ENCODE measurements at places on chromosomes 7 and 10.

- no peak for DNase-seq
These were observed 26.9 kb upstream of the VWA2 start for GRCh38 chr10:114212153-114212552.

- DNase-seq: no peak
These were observed 29.9 kb downstream of the KAZALD1 start for GRCh38 chr10:101091546-101092290.

DNA sequence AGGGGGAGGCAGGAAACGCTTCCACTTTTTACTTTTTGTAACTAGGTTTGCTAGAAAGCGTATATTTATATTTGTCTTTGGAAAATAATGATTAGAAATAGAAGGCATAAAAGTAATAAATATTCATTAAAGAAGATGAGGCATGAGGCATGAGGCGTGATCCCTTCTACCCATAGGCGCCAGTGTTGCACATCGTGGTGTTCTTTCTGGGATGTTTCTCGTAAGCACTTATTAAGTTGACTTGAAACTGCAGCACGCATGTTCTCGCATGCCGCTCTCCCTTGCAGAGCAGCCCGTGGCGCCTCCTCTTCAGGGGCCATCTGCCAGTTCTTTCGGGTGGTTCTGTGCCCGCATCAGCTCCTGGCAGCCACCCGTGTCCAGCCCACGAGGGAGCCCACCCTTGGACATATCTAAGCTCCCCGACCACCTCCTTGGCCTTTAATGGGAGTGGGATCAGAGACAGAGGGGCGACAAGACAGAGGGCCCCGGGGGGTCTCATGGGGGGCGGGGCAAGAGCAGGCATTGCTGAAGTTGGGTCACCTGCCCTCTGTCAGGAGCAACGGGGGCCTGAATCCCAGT lies 28.5 kb upstream of the CSGALNACT2 start:
- no peak for DNase-seq

GRCh38 chr7:73521636-73522104 lies 423 bp downstream of the BAZ1B start:
- DNase-seq: no peak

DNA sequence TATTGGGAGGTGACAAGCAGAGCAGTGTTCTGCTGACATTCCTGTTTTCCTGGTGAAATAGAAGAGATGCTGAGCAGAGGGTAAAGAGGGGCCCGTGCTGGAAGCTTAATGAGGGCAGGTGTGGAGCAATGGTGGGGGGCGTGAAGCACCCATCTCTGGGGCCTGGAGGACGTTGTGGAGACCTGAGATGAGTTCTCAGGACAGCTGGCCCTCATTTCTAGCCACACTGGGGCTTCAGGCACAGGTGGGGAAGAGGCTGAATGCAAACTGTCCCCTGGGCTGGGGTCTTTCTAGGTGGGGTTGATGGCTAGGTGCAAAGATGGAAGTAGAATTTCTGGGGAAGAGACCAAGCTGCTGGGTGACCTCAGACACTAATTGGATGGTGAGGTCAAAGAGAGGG lies 274.2 kb upstream of the TCERG1L start:
- DNase-seq: no peak

DNA sequence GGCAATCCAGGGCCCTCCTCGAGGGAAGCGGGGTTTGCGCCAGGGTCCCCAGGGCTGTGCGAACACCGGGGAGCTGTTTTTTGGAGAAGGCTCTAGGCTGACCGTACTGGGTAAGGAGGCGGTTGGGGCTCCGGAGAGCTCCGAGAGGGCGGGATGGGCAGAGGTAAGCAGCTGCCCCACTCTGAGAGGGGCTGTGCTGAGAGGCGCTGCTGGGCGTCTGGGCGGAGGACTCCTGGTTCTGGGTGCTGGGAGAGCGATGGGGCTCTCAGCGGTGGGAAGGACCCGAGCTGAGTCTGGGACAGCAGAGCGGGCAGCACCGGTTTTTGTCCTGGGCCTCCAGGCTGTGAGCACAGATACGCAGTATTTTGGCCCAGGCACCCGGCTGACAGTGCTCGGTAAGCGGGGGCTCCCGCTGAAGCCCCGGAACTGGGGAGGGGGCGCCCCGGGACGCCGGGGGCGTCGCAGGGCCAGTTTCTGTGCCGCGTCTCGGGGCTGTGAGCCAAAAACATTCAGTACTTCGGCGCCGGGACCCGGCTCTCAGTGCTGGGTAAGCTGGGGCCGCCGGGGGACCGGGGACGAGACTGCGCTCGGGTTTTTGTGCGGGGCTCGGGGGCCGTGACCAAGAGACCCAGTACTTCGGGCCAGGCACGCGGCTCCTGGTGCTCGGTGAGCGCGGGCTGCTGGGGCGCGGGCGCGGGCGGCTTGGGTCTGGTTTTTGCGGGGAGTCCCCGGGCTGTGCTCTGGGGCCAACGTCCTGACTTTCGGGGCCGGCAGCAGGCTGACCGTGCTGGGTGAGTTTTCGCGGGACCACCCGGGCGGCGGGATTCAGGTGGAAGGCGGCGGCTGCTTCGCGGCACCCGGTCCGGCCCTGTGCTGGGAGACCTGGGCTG lies 26.0 kb downstream of the PRSS2 start:
- no peak for DNase-seq

- DNase-seq: no peak
These were observed 7.6 kb upstream of the SYPL1 start for GRCh38 chr7:106119719-106120118.

DNA sequence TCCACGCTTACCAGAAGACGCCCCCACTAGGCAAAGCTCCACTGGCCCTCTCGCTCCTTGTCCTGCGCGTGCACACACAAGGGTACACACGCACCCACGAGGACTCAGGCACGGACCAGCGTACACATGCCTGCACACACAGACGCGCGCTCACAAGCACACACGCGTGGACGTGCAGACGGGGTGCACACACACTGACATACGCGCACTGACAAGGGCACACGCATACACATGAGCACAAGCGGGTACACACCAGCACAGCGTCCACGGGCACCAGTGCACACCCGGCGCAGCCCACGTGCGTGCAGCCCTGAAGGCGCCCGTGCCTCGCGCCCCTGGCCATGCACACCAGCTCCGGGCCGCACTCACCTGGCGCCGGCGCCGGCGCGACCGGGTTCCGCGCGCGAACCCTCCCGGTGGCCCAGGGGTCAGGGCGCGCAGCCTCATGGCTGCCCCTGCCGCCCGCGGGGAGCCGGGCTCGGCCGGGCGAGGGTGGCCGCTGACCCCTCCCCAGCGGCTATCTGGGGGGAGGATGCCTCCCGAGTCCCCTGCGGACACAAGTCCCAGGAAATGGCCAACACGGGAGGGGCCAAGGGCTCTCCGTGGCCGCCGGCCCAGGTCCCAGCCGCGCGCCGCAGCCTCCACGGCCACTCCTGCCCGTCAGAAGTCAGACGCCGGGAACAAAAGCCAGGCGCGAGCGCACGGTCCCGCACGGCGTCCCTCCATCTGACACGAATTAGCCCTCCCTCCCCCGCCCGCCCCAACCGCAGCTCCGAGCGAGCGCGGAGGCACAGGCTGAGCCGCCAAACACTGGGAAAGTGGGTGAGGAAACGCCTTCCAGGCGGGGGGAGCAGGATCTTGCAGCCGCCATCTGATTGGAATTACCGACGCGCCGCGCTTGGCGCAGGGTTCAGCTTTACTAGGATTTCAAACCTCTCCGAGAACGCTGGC lies 45.0 kb downstream of the TNS3 start:
- DNase-seq: no peak

DNA sequence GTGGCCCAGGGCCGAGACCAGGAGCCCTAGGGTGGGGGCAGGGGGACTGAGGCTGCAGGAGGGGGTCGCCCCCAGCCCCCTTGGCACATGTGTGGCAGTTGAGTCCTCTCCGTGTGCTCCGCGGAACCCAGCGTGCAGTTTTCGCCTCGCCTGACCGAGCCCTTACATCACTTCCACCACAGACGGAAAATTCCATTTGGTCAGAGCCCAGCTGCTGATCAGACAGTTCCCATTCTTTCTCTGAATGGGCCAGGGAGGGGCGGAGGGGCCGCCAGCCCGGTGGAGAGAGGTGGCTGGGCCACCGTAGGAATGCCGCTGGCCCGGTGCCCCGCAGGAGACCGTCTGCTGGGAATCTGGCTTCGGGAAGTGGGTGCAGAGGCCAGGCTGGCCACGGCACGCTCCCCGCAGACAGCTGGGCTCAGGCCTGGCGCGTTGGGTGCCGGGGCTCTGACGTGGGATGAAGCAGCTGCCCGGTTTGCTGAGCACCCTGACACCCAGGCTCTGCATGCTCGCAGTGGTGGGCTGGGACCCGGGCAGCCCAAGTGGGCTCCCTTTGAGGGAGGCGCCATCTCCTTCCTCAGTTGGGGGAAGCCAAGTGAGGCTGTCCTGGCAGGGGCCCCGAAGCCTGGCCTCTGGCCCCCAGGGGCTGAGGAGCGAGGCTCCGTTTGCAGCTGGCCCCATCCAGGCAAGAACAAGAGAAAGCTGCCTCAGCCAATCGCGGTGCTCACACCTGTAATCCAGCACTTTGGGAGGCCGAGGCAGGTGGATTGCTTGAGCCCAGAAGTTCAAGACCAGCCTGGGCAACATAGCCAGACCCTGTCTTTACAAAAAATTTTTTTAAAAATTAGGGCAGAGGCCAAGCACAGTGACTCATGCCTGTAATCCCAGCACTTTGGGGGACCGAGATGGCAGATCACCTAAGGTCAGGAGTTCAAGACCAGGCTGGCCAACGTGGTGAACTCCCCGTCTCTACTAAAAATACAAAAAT lies 9.9 kb downstream of the TTYH3 start:
- no peak for DNase-seq

DNA sequence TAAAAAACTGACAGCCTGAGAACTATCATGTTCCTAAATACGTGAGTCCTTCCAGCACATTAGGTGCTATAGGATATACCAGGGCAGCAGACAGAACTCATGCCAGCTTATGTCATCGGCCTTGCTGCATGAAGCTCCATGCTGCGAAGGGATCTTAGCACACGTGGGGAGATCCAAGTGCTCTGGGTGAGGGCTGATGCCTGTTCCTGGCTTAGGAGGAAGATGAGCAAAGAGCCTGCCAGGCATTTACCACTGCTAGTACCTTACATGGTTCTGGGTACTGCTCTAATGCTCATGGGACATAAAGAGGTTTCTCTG lies 43.2 kb downstream of the SVIL start:
- no peak for DNase-seq

DNA sequence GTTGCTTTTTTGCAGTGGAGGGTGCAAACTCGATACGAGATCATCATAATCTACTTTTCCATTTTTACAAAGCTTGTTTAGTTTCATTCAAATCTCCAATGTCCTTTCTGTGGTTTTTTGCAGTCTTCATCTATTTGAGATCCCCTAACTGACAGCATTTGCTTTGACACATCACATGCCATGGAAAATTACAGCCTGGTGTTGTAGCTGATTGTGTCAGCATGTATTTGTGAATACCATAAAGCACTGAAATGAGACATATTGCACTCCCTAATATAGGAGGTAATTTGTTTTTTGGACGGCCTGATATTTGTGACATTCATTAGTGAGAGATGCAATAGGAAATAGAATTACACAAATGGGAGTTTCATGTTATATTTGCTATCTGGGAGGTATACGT lies 620.8 kb downstream of the KCNMA1 start:
- DNase-seq: no peak

DNA sequence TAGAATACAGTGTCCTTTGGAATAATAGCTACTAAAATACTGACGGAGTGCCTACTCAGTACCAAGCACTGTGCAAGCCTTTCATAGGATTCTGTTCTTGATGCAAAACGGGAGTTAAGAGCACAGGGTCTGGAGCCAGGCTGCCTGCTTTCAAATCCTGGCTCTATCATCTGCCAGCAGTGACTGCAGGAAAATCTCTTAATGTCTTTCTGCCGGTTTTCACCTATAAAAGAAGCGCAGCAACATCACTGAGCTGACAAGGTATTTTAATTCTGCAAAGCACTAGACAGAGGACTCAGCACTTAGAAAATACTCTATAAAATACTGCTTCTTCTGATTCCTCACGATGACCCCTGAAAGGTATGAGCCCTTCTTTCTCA lies 659 bp downstream of the FIGNL1 start:
- DNase-seq: no peak

- no peak for DNase-seq
These were observed 170.4 kb downstream of the BMPER start for GRCh38 chr7:34075523-34076370.

- no peak for DNase-seq
These were observed 169.4 kb upstream of the EEPD1 start for GRCh38 chr7:35983626-35984025.

GRCh38 chr7:104982308-104983075 lies 31.5 kb upstream of the KMT2E start:
- DNase-seq: no peak

DNA sequence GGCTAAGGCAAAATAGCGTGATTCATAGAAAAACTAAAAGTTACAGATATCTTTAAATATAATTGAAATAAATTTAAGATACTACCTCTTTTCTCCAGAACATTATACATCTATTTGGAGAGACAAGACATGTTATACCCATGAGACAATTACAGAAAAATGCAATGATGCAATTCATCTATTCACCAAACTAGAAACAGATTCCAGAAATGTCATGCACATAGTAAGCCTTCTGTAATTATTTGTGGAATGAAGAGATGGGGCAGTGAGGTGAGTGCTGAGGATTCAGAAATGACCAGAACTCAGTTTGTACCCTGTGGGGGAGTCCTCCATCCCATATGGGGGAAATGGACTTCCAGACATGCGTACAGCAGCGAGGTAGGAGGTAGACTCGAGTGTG lies 99.4 kb downstream of the MKX start:
- no peak for DNase-seq

GRCh38 chr7:125559921-125560320 lies 630.3 kb upstream of the POT1 start:
- no peak for DNase-seq

GRCh38 chr7:149870701-149871483 lies 2.9 kb upstream of the ATP6V0E2 start:
- DNase-seq: no peak

GRCh38 chr10:71842422-71842821 lies 8.6 kb downstream of the PSAP start:
- DNase-seq: no peak

GRCh38 chr10:70752571-70752970 lies 32.6 kb downstream of the TBATA start:
- DNase-seq: no peak

DNA sequence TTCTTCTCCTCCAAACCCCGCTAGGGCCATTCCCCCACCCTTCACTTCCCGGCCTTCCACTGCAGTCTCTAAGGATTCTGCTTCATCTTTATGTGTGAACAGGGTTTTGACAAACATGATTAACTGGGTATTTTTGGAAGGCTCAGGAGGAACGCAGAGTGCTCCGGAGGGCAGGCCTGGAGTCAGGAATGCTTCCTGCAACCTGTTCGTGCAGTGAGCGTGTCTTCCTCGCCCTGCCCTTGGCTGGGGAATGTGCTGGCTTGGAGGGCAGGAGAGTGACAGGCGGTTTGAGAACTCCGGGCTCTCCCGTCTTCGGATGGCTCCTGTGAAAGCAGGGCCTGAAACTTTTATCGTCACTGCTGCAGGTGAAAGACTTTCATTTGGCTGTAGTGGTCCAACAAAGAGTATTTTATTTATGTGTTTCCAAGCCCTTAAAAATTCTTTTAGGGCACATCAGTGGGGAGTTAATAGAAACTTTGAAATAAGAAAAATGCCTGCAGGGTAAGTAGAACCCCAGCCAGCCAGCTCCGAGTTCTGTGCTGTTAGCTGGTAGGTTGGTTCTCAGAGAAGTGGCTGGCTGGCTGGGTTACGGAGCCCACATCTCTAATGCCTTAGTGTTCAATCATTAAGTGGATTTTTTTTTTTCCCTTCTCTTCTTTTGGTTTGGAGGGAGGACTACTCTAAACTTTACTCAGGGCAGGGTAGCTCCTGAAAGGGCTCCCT lies 51.0 kb downstream of the TCF7L2 start:
- no peak for DNase-seq

- DNase-seq: no peak
These were observed 19.0 kb downstream of the LDB1 start for GRCh38 chr10:102101152-102101551.
